ENCODE measurements at places on chromosomes 6 and 20.

DNA sequence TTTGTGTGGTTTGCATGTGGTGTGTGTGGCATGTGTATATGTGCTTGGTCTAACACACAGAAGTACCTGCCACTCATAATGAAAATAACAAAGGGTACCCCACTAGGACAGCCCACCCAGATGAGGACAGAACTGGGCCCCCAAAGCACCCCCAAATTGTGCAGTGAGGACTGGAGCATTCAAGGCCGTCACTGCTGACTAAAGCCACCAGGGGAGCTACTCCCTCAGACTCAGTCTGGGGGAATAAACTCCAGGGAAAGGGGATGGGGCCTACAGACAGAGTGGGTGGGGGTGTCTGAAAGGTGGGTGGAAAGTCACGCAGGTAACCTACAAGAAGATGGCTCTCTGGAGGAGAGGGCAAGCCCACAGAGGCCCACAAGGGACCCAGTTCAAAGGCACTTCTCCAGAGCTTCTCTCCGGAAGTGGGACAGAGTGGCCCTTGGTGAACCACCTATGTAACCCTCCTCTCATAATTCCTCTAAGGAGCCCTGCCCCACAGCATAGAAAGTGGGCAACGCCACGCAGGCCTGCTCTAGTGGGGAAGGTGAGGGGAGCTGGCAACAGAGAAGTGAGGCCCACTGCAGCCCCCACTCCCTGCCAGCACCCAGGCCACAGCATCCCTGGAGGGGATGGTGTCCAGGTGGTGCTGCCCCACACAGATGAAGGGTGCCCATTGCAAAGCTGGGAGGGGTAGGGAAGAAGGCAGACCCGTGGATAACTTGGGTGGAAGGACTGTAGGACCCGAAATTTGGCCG is 122.8 kb upstream of the MAFB start:
- DNase-seq = no peak

GRCh38 chr20:297925-298775 is 780 bp downstream of the ZCCHC3 start:
- DNase-seq = peak; percentile 36

GRCh38 chr6:139425780-139426179 is 51.3 kb upstream of the CITED2 start:
- DNase-seq = no peak

DNA sequence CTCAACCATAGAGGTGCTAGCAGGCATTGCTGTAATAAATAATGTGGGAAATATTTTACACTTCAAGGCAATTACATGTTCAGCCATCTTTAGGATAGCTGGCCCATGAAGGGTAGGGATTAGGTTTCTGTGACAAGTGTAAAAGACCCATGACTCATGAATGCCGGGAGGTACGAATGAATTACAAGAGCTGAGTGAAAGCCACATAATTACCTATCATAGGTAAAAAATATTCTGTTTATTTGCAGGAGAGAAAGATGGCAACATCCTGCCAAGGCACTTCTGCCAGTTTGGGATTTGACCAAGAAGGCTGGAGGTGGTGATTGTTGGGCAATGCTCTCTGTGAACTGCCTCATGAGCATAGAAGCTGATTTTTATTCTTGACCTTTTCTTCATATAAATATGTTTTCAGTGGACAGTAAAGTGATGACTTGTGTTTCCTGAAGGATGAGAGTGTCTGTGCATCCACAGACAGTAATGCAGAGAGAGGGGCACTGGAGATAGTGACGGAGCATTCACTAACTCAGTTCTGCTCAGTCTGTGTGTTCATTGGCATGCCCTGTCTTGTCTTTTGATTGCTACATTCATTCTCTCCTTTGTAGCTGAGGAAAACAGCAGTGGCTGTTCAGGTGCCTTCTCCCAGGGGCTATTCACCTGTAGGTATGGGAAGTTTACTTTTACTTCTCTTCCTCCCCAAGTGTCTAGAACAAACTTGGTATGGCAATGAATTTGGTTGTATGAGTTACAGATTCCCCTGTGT is 481.1 kb downstream of the TFAP2B start:
- DNase-seq = no peak

DNA sequence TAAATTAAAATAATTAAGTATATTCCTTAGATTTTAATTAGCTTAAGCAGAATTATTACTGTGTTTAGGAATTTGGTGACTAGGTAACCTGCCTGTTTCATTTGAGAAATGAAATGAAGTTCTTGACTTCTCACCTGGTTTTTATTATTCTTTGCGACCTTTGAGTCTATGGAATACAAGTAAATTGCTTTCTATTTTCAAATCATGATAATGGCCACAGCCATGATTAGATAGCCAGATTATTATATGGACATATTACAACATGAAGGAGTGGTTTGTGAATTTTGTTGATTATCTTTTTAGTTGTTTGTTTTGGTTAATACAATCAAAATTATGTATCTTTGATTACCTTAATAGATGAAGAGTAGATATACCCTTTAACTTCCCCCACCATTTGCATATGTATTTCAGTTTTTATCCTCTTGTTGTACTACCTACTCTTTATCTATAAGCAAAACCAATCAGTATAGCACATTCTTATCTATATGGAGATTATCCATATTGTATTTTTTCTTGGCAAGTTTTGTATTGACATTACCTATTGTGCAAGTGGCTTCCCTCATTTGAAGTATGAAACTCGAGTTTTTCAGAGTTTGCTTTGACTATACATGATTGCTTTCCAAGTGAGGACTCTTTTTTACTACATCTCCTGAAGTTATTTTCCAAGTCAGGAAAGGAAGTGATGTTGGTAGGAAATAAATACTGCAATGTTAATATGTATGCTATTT is 47.9 kb downstream of the CD2AP start:
- DNase-seq = no peak

GRCh38 chr6:67974931-67975330 is 660.2 kb upstream of the ADGRB3 start:
- DNase-seq = no peak

DNA sequence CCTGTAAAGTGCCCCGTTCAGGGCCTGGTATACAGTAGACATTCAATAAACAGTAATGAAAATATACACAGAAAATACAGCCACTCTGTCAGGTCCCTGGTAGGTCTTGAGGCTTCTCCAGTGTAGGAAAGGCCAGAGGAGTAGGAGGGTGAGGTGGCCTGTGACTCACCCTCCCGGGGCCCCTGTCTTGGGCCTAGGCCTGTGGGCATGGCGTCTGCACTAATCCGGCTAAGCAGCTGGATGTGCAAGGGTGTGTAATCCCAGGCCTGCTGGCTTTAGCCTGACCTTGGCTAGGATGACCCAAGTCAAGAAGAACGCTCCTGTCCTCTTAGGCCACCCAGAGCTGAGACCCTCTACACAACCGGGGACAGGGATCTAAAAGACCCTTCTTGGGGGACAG is 84.9 kb downstream of the KCNB1 start:
- DNase-seq = no peak

DNA sequence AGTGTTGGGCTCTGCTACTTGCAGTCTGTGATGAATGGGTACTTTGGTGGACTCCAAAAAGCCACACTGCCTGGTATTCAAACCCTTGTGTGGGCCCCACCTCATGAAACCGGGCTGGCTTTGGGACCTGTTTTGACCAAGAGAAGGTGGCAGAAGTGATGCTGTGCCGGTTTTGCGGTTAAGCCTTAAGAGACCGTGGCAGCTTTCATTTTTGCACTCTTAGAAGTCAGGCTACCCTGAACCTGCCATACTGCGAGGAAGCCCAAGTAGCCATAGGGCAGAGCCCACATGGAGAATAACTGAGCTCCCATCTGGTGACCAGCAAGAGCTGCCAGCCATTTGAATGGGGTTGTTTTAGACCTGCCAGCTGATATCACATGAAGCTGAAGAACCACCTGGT is 10.2 kb downstream of the SULF2 start:
- no peak for DNase-seq

DNA sequence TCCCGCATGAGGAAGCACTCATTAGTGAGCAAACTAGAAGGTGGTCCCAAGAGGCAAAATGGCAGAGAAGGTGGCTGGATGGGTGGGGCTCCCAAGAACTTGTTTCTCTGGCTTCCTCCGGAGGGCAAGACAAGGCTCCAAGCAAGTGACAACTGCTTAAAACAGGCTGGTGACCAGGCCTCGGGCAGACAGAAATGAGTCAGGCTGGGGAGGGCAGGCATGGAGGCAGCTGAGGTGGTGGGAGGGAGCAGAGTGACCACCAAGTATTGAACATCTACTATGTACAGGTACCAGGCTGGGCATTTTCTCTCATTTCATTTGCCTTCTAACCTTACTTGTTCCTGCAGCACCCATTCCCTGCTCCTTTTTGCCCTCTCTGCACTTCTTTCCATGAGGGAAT is 33.4 kb downstream of the TNXB start:
- no peak for DNase-seq

DNA sequence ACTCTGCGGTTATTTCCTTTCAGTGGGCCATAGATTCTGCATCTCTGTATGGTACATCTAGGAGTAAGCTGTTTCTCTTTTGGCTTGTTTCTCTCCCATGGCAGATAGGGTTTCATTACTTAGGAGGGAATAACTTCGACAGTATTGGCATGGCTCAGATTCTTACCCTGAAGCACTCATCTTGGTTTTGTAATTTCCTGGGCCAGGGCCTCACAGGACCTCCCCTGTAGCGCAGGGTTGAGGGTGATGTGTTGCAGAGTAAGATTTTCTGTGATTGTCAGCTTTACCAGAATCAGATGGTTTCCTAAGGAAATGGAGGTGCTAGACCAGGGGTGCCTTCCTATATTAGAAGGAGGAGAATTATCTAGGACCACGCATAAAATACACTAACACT is 78.3 kb downstream of the STXBP5 start:
- no peak for DNase-seq

Measured in CD8-positive, alpha-beta memory T cell (primary cell).